ENCODE measurements at places on chromosomes 2 and 18. TPM values are rescaled to one million over a fixed set of nuclear protein-coding genes. Genes with fewer than 3 reads are reported as not detected.
A peak's percentile ranks its signal among the peaks of the same experiment; 100 is the strongest.

GRCh38 chr2:45009303-45009927, at the start of gene SIX2:
Gene SIX2, minus strand, starts transcription at chr2:45009452. Its CDS starts 342 bp downstream, at chr2:45009110.
- peak; percentile 58 for DNase-seq

- no peak for DNase-seq
Observed at GRCh38 chr2:15311926-15312325, 249.2 kb downstream of the NBAS start.

GRCh38 chr2:71945603-71945959, 202.1 kb downstream of the CYP26B1 start:
- no peak for DNase-seq

- DNase-seq, result no peak
Observed at GRCh38 chr2:23381084-23381483, 3.9 kb upstream of the KLHL29 start.

SCYGR4 gene
- not detected for total RNA-seq

GRCh38 chr2:67997903-67998302, 64.9 kb downstream of the C1D start:
- DNase-seq, result no peak

DNA sequence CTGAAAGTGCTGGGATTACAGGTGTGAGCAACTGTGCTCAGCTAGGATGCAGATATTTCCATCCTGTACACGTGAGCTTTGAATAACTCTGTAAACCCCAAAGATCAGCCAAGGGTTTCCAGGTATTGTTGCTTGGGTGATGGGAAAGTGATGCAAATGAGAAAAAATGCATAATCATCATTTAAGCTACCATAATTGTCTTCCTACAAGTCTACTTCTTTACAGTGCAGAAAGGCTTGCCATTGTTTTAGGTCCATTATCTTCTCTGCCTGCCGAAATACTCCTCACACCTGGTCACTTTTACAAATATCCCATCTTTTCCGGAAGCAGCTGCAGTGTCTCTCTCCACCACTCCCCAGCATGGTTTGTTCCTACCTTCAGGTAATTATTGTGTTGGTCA, 259.8 kb upstream of the CCDC68 start:
- no peak for DNase-seq

RUFY4 gene
- total RNA-seq, result 0.60 TPM

DAW1 gene
- not detected for total RNA-seq

ANKRD30B gene
- total RNA-seq, result 0.37 TPM

DNA sequence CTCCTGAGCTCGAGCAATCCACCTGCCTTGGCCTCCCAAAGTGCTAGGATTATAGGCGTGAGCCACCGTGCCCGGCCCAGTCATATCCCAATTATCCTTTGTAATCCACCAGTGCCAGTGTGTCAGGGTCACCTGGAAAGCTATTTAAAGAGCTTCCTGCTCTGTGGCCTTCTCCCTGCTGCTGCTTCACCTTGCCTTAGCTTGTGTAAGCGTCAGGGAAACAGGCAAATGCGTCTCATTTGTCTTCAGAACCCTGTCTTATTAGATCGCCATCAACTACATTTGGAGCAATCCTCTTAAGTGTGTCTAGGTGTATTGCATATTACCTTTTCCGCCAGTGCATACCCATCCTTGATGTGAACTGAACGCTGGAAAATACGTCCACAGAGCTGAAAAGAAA, 10.2 kb downstream of the KIF5C start:
- DNase-seq, result no peak

DNA sequence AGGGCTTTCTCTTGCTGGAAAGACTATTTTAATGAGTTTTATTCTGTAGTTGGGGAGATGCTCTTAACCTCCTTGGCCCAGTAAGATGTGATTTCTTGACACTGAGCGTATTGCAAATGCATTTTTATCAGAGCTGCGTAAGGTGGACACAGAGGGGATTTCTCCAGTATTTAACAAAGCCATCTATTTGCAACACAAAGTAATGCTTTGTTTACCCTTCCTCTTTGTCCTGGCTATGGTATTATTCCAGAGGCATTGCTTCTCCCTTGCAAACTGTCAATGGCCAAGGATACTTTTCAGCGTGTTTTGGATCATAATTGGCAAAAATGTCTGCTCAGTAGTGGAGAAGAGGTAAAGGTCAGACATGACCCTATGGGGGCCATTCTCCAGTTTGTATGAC, 90.8 kb upstream of the PIK3C3 start:
- no peak for DNase-seq

DNA sequence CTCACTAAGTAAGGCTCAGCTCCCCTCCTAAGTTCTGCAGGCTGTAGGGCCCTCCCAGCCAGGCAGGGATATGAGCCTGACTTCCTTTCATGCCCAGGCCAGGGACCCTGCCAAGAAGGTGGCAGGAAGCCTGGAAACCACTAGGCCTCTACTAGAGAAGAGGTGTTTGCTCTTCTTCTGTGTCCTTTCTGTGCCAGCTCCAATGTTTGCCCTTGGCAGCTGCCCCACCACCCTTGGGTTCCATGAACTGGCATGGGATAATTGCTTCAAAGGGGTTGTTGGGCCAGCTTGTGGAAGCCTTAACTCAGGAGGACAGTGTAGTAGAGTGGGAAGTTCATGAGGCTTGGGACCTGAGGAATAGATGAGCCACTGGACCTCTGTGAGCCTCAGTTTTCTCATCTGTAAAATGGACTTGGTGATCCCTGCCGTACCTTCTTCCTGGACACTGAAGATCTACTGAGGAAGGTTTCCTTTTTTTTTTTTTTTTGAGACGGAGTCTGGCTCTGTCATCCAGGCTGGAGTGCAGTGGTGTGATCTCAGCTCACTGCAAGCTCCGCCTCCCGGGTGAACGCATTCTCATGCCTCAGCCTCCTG, 3.9 kb downstream of the SLC35F6 start:
- DNase-seq, result no peak

GPBAR1 gene
- total RNA-seq, result 24.7 TPM

DNA sequence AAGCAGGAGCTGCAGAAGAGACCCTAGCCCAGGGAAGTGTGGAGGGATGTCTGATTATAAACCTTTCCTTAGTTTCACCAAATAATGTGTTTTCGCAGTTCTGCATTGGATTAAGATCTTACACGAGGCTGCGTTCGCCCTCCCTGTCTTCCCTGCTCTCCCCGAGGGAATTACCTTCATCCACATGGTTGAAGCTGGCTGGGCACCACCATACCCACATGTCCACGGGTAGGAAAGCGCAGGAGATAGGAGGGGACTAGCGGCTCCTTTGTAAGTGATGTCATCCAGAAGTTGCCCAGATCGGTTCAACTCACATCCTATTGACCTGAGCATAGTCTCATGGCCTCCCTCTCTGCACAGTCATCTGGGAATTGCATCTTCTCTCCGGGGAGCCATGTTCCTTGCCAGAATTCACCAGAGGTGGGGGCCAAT, 1.1 kb downstream of the TTL start:
- no peak for DNase-seq

TMEM17 gene
- total RNA-seq, result 1.5 TPM

DNA sequence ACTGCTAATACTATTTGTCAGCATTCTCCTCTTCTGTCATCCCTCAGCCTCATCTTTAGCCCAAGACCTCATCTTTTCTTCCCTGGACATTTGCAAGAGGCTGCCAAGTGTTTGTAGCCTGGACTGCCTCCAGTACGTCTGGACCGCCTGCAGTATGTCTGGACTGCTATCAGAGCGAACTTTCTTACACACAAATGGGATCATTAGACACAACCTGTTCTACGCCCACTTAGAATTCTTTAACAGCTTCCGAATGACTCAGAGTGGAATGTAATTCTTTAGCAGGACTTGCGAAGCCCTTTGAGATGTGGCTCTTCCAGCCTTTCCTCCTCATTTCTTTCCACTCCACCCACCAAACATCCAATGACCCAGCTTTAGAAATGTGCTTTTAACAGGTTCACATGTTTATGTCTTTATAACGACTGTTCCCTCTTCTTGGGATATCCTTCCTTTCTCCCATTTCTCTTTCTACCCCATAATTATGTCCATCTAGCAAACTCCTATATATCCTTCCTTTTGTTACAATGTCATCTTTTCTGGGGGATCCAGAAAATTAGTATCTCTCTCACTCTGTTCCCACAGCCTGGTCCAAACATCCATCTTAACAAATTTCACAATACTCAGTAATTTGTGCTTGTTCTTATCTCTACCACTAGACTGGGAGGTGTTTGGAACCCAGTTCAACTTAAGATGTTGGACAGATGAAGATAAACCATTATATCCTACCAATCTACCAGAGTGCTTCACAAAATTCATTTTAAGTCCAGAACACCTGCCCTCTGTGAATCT, 171.3 kb upstream of the PGAP1 start:
- DNase-seq, result no peak

GRCh38 chr18:67519592-67519991, 3.1 kb upstream of the DSEL start:
- no peak for DNase-seq

GRCh38 chr2:2244508-2244907, 86.6 kb downstream of the MYT1L start:
- DNase-seq, result no peak

DNA sequence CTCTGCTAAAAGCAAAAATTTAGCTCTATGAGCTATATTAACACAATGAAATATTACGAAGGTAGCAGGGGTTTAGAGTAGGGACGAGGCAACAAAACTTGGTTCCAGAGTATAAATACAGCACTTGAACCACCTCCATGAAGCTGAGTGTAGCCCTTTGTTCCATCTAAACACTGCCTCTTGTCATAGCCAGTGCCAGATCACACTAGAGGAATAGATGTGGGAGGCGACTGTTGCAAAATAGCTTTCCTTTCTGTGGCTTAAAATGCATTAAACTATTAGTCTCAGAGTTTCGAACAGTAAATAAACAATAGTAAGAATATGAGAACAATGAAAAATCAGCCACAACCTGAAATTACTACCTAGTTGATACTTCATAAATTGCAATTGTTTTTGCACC, 29.8 kb downstream of the PIEZO2 start:
- DNase-seq, result no peak

DNA sequence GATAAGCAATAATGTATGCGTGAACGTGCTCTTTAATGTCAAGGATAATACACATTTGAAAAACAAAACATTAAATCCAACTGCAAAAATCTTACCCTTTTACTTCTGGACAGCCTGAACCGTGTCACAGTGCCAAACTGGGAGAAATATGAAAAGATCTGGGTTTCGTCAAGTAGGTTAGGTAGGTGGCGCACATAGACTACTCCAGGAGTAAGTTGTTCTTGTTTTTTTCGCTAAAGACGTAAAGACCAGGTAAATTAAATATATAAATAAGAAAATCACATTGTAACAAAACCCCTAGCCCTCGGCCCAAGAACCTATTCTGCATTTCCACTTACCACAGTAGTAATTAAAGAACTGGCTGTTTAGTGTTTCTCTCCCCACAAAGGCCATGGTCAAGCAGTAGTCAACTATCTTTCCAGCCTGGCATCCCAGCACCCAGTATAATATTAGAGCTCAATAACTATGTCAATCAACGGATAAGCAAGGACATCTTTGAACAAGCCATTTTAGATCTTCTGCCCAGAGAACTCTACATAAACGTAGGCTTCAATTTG, 1.1 kb downstream of the NIFK start:
- no peak for DNase-seq

CCBE1 gene
- 30.2 TPM for total RNA-seq

RAB6C gene
- total RNA-seq, result not detected

DNA sequence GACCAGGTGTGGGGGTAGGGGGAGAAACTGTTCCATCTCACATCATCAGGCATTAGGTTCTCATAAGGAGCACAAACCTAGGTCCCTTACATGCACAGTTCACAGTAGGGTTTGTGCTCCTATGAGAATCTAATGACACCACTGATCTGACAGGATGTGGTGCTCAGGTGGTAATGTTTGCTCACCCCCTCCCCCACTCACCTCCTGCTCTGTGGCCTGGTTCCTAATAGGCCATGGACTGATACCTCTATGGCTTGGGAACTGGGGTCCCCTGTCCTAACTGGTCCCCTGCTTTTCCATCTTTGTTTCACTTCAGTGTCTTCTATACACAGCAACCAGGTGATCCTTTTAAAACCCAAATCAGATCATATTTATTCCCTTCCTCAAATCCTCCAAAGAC, 267.8 kb downstream of the TNS1 start:
- no peak for DNase-seq

DNA sequence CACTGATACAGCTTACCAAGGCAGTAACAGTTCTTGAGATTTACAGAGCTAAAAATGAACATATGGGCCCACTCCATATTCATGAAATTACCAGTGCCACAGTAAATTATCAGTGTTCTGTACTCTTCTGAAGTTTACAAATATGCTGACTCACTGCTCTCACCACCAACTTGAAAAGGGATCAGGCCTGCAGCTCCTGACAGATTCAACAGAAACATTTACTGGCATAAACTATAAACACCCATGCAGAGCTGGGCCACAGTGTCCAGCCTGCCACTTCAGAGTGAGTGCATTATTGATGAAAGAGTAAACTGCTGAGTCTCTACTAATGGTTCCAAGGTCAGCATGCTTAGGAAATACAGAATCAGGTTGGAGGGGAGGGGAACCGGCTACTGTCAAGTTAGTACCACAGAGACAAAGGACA, 83.1 kb downstream of the FARSB start:
- DNase-seq, result no peak

GRCh38 chr2:120793682-120794403, 58.2 kb downstream of the GLI2 start:
- no peak for DNase-seq

TXNDC2 gene
- total RNA-seq, result not detected

OTOS gene
- total RNA-seq, result not detected

DNA sequence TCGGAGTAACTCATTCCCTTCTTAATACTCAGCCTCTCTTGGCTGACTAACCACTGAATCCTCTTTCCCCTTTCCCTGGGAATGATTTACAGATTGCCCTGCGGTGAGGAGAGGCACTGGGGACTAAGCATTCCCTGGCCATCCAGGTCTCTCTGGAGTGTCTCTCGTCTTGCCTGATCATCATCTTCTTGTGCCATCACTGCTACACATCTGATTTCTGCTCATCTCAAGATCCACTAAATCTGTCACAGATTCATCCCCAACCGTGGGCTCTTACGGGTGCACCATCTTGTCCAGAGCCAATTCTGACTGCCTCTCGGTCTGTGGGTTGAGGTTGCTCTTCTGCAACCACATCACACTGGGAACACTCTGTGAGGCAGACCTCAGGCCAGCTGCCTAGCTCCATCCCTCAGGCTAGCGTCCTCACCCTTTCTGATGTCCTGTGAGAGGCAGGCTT, 12.0 kb downstream of the SFTPB start:
- DNase-seq, result no peak

DNA sequence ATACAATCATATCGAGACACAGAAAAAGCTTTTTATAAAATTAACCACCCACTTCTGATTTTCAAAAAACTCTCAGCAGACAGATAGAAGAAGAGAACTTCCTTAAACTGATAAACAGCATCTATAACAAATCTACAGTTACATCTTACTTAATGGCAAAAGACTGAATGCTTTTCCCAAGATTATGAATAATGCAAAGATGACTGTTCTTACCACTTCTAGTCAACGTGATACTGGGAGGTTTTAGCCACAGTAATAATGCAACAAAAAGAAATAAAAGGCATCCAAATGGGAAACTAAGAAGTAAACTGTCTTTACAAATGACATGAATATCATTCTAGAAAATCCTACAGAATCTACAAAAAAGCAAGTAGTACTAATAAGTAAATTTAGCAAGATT, 58.0 kb upstream of the TMEM247 start:
- no peak for DNase-seq

GRCh38 chr2:65548064-65548463, 115.7 kb upstream of the SPRED2 start:
- no peak for DNase-seq

CPO gene
- total RNA-seq, result 0.69 TPM

- DNase-seq, result no peak
Observed at GRCh38 chr18:55996717-55997116, 408.7 kb upstream of the TCF4 start.

POTEC gene
- not detected for total RNA-seq

- DNase-seq, result no peak
Observed at GRCh38 chr2:106115250-106115649, 78.9 kb downstream of the UXS1 start.

DLGAP1 gene
- total RNA-seq, result 8.0 TPM

UBE2E3 gene
- 46.4 TPM for total RNA-seq

All from omental fat pad (tissue), 4 donors.